ENCODE measurements at places on chromosomes 3 and 15.
A peak's percentile ranks its signal among the peaks of the same experiment; 100 is the strongest.

- DNase-seq = peak; percentile 37
Observed at GRCh38 chr3:156535162-156535627, 19.7 kb downstream of the SSR3 start.

DNA sequence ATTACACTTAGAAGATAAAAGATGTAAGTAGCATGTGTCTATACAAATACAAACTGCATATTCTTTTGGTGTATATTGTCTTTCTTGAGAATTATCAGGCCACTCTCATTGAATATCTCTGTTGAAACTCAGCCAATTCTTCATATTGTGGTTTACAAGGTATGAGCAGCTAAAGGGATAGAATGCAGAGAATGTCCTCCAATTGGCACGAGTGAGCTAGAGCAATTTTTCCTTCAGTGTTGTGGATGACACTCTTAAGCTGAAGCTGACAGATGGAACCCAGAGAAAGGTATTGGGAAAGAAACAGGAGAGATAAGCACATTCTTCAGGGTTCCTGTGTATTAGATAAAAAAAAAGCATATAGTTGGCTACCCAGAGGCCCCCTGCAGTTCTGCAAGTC, 453.1 kb downstream of the EPHA3 start:
- no peak for DNase-seq

DNA sequence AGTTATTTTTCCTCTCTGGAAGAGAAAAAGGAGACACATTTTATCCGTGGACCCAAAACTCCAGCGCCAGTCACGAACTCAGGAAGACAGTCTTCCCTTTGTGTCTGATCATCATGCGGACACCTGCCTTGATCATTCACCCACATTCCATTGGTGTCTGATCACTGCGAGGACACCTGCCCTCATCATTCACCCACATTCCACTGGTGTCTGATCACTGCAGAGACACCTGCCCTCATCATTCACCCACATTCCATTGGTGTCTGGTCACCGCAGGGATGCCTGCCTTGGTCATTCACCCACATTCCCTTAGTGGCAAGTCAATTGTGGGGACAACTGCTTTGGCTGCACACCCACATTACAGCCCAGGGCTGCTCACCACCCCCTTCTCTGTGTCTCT, 148.9 kb downstream of the ROBO1 start:
- DNase-seq = no peak

DNA sequence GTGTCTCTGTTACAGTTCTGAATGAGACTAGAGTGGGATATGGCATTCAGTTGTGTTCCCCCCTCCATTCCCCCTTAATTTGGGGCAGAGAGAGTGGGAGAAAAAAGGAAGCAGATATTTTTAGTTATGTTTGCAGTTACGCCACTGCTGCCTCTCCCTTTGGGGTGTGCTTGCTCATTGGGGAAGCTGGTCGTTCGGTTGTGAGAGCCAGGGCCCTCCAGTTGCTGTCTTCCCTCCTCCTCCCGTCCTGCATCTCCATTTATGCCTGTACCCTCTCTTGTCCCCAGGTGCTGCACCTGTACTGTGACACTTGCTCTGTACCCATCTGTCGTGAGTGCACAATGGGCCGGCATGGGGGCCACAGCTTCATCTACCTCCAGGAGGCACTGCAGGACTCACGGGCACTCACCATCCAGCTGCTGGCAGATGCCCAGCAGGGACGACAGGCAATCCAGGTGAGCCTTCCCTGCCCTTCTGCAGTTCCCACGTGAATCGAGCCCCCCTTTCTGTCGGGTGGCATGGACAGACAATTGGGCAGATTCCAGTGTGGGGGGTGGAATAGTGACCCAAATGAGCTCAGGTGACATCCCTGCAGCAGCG, 55.8 kb downstream of the TRIM71 start:
- DNase-seq = no peak

DNA sequence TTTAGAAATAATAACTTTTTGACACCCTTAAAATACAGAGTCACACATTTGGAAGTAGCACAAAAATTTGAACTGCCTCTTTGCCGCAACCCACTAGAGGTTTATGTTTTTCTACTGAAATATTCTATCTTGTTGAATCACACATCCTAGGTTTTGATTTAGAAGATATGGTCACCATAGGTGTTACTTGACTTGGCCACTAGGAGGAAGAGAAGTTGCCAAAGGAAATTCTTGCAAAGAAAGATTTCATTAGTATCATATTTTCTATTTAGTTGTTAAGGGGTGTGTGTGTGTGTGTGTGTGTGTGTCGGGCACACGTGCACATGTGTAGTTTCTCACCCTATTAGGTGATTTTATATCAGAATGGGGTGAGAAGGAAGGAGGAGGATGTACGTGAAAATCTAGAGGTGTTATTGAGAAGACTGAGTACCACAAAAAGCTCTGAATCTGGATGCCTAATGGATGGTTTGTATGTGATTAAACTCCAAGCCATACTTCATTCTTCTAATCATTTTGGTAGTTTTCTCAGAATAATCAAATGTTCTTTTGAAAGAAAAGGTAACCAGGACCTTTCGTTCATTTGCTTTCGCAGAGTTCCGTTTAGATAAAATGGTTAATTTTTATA, 31.5 kb downstream of the ZFAND6 start:
- no peak for DNase-seq

DNA sequence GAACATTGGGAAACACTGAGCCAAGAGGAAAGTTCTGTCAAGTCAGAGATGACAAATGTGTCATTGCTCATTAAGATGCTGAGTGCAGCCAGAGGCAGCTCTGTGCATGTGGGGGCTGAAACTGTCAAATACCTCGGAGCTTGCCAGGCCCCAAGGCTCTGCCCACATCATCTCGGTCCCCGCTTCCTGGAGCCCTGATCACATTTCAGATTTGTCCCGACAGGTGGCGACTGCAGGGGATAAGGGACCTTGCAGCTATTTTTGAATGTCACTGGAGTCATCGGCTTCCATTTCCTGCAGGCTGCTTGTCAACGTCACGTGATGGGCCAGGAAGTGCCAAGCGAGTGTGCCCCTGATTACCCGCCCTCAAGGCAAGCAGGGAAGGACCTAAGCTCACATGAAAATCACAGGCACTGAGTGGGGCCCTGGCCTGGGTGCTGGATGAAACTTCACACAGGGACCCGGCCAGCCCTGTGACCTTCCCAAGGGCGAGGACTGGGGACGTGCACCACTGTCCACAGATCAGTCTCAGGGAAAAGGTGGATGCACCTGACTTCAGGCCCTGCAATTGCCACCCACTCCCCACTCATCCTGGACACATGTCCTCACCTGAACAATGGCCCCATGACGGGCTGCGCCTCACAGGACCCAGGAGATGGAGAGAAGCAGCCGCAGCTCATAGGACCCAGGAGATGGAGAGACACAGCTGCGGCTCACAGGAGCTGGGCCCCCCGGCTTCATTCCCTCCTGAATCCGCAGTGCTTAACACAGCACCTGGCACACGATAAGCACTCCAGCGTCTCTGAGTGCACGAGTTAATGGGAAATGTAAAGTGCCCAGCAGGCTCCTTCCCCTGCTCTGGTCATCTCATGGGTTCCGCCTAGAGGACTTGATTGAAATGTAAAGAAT, 73.4 kb downstream of the NUP210 start:
- peak; percentile 78 for DNase-seq

- no peak for DNase-seq
Observed at GRCh38 chr15:29128671-29129070, 141.0 kb downstream of the NSMCE3 start.

DNA sequence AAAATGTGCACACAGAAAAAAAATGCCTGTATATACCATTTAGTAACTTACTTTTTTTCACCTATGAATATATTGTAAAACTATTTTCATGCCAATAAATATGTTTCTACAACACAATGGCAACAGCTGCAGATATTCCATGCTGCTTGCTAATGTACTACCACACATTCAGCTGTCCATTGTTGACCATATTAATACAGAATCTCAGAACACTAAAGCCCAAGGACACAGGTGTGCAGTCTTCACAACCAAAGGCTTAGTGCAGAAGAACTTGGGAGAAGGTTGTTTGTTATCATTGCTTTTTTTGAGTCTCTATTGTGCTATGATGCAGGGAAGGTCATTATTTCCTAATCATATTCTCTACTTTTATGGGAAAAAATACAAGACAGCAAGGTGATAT, 79.6 kb downstream of the DIPK2A start:
- no peak for DNase-seq
